ENCODE measurements at places on chromosomes 7 and 10.

- DNase-seq, result no peak
Observed at GRCh38 chr7:11950281-11950680, 118.3 kb upstream of the THSD7A start.

DNA sequence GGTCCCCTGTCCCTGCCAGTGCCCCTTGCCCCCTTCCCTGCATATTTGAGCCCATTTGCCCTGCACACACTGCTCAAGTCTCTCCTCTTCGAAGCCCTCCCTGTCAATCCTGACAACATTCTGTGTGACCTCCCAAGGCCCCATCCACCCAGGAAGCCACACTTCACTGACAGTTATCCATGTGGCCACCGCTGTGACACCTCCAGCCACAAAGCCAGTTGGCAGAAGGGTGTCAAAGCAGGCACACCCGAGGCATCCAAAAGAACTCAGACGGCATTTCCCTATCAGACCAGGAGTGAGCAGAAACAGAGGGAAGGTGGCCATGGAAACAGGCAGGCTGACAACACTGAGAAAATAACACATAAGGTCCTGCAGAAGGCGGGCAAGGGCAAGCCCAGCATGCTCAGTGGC is 4.6 kb downstream of the POLM start:
- no peak for DNase-seq

- peak; percentile 23 for DNase-seq
Observed at GRCh38 chr7:17147409-17147808, 151.0 kb upstream of the AHR start.

DNA sequence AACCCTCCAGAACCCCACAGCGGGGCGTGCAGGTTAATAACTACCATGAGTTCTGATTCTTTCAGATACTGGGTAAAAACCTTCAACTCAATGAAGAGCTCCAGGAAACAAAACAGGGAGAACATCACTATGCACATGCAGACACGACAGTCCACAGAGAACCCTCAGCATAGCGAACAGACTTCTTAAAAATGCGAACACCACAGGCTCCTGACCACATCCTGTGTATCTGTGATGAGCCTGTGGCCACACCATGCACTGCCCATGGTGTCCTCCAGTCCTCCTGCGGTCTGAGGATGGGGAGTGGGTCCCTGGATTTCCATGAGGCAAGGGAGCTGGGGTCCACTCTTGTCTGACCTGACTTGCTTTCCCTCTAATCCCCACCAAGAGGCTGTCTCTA is 107.2 kb downstream of the COBL start:
- no peak for DNase-seq

DNA sequence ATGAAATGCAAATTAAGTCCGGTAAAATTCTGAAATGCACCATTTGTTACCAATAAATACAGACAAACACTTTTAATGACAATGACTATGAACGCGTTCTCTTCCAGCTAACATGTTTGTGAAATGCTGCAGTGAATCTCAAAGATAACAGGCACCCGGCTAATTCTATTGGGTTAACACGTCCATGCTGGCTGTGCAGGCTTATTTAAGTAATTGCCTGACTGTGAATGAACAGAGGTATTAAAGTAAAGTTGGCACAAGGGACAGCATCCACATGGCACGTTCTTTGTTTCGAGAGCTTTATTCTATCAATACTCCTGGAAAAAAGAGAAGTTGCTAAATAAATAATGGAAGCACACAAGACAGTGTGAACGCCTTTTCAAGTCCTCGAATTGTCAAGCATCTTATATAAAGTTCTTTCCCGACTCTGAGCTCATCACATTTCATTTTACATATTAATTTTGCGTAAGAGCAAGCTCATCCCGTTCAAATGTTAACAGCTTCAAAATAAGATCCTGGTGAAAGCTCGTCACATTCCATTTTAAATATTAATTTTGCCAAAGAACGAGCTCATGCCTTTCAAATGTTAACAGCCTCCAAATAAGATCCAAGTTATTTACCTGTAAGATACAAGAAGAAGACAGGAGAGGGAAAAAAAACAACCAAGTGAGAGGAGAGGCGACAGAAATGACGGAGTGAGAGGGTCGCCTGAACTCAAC is 111.3 kb upstream of the RHEB start:
- DNase-seq, result peak; percentile 42

DNA sequence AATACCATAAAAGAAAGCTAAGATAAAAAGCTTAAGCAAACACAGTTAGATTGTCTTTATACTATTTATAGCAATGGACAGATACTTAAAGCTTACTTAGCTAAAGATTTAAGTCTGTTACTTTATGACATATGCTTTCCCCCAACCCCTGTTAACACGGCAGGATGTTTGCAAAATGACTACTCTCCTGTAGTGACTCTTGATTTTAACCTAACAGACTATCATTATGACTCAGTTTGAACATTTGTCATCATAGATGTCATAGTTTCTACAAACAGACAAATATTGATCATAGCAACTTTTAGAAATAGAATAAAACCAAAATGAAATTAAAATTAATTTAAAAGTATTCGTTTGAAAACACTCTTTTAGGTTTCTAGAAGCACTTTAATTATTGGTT is 7.8 kb upstream of the COMMD3 start:
- no peak for DNase-seq

GRCh38 chr7:83248000-83248399 is 85.3 kb upstream of the PCLO start:
- DNase-seq, result no peak

- no peak for DNase-seq
Observed at GRCh38 chr7:25754333-25754732, 397.7 kb upstream of the NFE2L3 start.

DNA sequence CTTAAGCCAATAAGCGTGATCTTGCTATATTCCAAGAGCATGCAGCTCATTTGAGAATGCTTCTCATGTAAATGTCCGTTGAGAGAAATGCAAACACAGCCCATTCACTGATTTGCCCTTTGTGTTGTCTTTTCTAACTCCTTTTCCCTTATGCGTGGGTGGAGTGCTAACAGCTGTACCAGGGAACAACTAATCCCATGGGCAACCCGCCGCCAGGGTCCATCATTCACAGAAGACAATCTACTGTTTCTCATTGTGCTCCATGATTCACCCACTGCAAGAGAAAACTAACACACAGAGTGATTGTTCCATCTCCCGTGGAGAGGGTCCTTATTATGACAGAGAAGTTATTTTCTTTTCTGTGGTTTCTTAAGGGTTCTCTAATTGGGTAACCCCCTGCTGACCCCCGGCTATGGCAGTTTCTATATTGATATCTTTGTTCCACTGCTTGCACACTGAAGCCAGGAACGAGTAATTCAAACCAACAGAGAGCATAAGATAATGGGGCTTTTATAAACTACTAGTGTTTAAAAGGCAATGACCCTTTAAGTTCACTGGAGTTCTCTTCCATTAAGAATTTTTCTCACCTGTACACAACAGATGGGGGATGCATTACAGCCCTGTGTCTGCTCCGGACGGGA is 298.7 kb downstream of the BAMBI start:
- DNase-seq, result peak; percentile 2

GRCh38 chr7:128003787-128004186 is 27.4 kb downstream of the LRRC4 start:
- DNase-seq, result no peak

DNA sequence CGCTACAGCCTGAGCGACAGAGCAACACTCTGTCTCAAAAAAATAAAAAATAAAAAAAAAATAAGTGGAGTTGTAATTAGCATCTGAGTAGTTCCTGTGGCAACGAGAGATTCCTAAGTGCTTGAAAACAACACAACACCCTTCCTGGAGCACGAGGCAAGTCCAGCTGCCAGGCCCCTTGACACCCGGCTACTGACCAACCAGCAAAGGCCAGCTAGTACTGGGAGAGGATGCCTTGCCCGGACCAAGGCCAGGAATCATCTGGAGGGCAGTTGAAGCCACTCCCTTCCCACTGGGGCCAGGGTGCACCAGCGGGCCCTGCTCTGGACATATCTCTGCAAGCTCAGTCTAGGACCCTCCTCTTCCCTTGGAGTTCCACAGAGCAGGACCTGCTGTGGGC is 536 bp downstream of the C10orf105 start:
- no peak for DNase-seq

DNA sequence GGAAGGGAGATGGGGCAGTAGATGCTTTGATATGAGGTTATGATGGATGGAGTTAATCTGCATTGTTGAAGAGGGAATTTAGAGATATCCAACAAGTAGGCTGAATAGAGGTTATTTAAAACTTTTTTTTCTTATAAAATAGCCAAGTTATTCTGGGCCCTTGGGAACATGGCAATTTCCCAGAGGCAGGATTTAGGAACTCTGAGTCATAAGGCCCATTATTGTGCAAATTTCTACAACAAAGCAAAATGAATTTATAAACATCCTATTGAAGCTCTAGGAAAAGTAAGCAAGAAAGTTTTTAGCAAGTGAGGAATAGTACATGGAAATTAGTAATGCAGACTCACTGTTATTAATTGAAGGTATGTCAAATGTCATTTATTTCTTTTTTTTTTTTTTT is 160.9 kb upstream of the NPY start:
- no peak for DNase-seq

GRCh38 chr10:132001238-132001972 is 19.7 kb upstream of the BNIP3 start:
- peak; percentile 52 for DNase-seq
